NK-92 treated with Interleukin-12 subunit alpha and Interleukin-12 subunit beta, amount 100 ng/mL, for 24 hours (cell line): ENCODE measurements at places on chromosomes 1 and 21.

- DNase-seq: no peak
Measured at GRCh38 chr1:184428604-184429003, 41.8 kb downstream of the C1orf21 start.

GRCh38 chr1:32830092-32830852, 12.8 kb downstream of the S100PBP start:
- no peak for DNase-seq

DNA sequence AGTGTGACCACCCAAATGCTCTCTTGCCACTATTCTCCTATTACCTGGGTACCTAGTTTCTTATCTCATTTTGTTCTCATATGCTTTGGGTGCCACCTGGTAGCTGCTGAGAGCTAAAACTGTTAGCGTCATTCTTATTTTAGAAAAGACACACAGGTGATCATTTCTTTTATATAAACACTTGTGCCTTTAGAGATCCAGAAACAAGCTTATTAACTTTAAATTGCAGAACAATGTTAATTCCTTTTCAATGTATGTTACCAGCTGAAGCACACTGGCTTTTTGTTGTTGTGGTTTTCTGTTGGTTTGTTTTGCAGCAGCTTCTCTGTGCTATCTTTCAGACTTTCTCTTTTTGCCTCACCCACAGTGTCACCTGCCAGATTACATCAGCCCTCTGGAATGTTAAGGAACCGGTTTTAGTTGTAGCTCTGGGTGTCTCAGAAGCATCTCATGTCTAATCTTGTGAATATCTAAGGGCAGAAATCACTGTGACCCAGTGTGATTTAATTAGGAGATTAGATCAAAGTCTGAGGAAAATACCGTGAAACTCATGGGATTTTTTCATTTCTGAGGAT, 43.4 kb upstream of the SLC19A2 start:
- no peak for DNase-seq

DNA sequence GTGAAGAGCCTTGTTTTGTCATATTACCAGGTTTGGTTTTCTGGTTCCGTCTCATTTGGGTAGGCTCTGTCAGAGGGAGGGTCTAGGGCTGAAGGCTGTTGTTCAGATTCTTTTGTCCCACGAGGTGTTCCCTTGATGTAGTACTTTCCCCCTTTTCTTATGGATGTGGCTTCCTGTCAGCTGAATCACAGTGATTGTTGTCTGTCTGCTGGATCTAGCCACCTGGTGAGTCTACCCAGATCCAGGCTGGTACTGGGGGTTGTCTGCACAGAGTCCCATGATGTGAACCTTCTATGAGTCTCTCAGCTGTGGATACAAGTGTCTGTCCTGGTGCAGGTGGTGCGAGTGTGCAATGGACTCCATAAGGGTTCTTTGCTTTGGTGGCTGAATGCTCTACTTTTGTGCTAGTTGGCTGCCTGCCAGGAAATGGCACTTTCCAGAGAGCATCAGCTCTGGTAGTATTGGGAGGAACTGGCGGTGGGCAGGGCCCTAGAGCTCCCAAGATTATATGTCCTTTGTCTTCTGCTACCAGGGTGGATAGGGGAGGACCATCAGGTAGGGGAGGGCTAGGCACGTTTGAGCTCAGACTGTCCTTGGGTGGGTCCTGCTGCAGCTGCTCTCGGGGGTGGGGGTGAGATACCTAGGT, 246.0 kb downstream of the RYR2 start:
- no peak for DNase-seq

DNA sequence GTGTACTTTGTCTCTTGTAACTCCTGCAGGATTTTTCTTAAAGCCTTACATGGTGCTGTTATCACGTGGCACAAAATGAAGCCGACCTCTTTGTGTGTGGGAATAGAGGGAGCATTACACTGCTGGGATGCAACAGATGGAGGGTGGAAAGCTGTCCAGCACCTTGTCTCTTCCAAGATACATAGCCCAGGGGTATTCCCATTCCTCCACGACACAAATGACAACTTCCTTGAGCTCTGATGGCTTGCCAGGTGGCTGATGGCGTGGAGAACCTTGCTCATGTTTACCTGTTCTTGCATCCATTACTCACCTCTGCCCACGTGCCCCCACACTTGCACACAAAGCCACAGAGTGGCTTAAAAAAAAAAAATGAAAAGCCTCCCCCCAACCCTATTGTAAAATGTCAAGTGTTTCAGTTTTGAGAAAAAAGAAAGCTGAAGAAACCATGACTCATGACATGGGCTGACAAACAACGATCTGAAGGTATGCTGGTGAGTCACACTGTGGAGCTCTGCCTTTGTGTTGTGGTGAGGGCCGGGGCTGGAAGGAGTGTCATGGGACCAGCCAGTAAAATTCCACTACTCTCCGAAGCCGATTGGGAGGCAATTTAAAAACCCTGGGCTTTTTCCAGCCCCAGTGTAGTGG, 32.0 kb upstream of the ATP5PO start:
- peak; percentile 89 for DNase-seq

GRCh38 chr1:182700351-182700709, 15.9 kb upstream of the RGS8 start:
- DNase-seq: no peak

- DNase-seq: no peak
Measured at GRCh38 chr1:91092503-91092902, 70.7 kb upstream of the ZNF644 start.
